ENCODE measurements at places on chromosomes 1 and 21.

DNA sequence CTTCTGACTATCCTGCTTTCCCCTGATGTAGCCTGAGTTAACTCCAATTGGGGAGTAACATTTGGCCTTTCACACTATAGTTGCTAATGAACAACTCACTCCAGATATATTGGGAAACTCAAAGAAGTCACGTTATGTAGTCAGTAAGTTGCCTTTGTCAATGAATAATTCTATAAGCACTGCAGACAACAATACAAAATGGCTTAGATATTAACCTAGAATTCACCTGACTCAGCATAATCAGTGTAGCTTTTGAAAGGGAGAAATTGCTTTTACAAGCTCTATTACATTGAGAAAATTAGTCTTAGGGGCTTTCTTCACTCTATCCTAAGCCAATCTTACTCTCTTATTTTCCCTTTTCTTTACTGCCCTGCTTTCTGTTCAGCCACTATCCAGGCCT is 303.5 kb upstream of the NR5A2 start:
- no peak for DNase-seq

- DNase-seq: no peak
Measured at GRCh38 chr1:96596226-96596922, 125.2 kb upstream of the PTBP2 start.

- DNase-seq: no peak
Measured at GRCh38 chr1:32946413-32946812, 18.2 kb downstream of the RNF19B start.

GRCh38 chr1:40911105-40911504 is 48.9 kb upstream of the CITED4 start:
- no peak for DNase-seq

GRCh38 chr1:25732821-25733220 is 67.2 kb upstream of the SELENON start:
- DNase-seq: no peak

- no peak for DNase-seq
Measured at GRCh38 chr1:100253552-100253951, 3.9 kb upstream of the DBT start.

GRCh38 chr1:35777109-35777508 is 7.3 kb upstream of the CLSPN start:
- DNase-seq: no peak

DNA sequence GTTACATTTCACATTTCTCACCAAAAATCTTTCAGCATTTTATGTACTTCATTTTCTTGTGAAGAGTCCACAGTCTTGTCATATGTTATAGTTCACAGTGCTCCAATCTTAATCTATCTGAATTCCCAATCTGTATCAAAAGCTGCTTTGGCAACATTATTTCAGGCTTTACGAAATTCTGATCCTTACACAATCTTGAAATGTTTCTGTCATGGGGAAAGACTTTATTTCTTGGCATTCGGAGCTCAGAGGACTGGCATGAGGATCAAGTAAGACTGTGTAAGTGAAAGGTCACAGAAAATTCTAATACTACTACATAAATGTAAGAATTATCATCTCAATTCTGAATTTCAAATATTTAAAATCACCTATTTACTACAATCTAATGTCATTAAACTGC is 2.0 kb downstream of the USP33 start:
- DNase-seq: no peak

DNA sequence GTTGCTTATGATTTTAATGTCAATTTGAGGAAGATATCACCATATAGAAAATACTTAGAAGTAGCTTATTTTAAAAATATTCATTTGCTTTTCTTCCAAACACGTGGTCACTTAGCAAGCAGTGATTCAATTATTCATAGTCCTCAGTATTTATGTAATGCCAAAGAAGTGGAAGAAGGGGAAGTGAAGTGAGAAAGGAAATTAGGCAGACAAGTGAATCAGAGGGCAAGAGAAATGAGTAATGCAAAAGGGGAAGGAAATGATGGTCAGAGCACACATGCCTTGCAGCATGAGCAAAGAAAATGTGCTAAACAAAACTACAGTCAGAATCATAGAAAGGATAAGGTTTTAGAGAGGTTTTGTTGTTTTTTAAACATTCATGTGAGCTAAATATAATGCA is 31.8 kb downstream of the SDCCAG8 start:
- peak; percentile 98 for DNase-seq

GRCh38 chr21:35026153-35026500 is 23.0 kb downstream of the RUNX1 start:
- no peak for DNase-seq

DNA sequence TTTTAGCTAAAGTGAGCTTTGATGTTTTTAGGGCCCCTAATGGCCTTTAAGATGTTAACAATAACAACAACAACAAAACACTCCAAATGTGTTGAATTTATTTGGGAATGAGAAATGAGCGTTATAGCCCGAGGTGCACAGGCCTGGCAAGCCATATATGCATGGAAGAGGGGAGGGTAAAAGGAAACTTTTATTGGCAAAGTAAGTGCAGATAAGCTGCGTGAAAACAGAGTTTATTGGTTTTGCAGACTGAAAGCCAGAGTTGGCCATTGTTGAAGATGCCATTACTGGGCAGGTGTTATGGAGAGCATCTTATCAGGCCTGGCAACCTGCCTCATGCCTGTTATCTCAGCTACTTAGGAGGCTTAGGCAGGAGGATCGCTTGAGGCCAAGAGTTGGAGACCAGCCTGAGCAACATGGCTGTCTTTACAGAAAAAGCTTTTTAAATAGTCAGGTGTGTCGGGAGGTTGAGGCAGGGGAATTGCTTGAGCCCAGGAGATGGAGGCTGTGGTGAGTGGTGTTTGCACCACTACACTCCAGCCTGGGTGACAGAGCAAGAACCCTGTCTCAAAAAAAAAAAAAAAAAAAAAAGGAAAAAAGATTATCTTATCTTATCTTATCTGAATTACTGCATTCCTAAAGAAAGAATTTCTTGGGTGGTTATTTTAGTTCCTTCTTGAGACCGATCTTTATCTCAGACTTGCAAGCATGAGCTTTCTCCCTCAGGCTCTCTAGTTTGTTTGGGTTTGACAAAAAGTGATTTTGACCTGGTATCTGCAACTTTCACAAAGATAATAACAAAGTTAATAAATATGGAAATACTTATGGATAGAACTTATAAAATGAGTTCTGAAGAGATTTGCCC is 1.7 kb downstream of the PATJ start:
- DNase-seq: no peak

GRCh38 chr1:3249231-3249630 is 180.2 kb downstream of the PRDM16 start:
- no peak for DNase-seq

DNA sequence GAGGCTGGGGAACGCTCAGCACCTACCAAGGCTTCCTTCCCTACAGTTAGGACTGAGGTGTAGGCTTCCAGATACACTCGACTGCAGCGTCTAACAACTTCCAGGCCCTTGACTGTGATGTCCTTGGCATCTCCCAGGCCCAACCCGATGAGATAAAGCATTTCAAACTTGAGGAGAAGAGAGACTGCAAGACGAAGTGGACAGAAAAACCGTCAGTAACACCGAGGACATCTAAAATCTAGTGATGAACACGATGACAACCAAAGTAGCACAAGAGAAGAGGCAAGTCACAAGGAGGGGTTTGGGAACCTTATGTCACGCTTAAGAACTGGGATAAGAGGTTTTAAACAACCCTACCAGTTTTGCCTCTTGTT is 314 bp downstream of the DPH5 start:
- DNase-seq: no peak

DNA sequence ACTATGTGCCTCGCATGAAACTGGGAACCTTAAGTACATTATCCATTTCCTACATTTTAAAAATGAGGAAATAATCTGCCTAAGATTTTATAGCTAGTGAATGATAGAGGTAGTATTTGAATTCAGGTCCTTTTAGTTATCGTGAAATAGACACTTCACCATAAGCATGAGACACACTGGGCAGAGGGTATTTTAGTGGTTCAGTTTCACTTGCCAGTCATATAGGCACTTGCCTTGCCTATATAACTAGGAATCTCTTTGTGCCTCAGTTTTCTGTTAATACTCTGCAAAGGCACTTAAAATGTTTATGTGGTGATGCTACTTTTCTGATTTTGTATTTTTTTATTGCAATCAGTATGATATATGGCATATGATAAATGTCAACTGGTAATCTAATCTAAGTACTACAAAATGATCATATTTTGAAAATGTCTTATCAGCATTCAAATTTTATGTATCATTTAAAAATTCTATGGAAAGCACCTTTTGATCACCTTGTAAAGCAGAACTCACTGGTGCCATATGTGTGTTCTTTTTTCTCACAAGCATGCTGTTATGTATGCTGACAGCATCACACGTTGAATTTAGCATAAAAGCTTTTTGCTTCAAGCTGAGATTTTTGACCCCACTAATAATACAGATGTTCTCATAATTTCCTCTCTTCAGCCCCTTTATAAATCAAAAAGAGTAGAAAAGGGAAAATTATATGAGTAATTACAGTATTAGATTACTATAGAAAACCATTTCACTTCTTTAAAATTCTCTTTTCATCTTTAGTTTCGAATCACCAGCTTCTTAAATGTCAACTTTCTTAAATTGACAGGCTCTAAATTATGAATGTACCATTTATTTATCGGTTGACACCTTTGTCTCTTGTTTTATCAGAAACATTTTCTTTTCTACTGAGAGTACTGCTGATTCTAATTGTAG is 52.6 kb downstream of the RPS6KC1 start:
- no peak for DNase-seq

GRCh38 chr1:207024202-207025145 is 8.1 kb downstream of the C1orf116 start:
- peak; percentile 77 for DNase-seq

DNA sequence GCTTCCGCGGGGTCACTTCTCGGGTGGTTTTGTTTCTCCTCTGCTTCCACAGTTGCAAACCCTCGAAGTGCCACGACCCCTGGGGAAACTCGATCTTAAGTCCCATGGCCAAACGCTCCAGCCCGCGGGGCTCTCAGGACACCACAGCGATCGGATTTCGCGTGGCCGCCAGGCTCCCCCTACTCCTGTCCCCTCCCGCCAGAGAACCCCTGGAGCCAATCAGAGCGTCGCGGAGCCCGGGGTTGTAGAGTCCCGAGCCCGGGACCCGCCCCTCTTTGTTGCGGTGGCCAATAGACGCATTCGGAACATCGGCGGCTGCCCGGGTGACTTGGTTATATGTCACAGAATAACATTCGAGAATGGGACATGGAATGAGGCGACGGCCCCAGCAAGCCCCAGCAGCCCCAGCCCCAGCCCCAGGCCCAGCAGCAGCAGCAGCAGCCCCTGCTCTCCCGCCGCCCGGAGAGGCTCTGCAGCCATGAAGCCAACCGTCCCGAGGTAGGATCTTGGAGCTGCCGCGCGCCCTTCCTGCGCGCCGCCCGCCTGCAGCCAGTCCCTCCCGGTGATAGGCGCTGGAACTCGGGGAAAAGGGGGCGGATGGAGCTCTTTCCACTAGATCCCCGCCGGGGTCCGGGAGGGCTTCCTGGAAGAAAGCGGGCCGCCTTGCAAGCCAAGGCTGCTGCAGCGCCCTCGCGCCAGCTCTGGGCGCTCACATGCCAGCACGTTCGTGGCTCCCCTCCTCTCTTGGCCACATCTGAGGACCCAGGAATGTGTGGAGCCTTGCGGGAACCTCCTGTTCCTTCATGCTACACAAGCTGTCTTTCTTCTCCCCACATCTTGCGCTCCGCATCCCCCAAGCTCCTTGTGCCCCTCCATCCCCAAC is at the start of gene VASH2:
TSS of gene VASH2 (plus strand) at position 299 of the 883 bp plus-strand sequence. CDS start 1,002 bp downstream, outside the sequence.
- peak; percentile 31 for DNase-seq

- DNase-seq: no peak
Measured at GRCh38 chr1:52182874-52183400, 41.0 kb downstream of the ZFYVE9 start.

- no peak for DNase-seq
Measured at GRCh38 chr1:58999676-59000075, 215.8 kb upstream of the JUN start.

- no peak for DNase-seq
Measured at GRCh38 chr1:115641762-115642167, at the start of gene VANGL1. TSS of gene VANGL1 (plus strand) at chr1:115641970. CDS start at chr1:115651414, 9,444 bp downstream.

GRCh38 chr1:164728719-164729118 is 169.7 kb downstream of the PBX1 start:
- no peak for DNase-seq

GRCh38 chr1:179883745-179884138 is 1.7 kb downstream of the TOR1AIP1 start:
- DNase-seq: no peak

GRCh38 chr1:31798433-31799195 is 17.2 kb downstream of the SPOCD1 start:
- DNase-seq: no peak

- DNase-seq: no peak
Measured at GRCh38 chr1:48616710-48617109, 144.7 kb upstream of the SPATA6 start.

DNA sequence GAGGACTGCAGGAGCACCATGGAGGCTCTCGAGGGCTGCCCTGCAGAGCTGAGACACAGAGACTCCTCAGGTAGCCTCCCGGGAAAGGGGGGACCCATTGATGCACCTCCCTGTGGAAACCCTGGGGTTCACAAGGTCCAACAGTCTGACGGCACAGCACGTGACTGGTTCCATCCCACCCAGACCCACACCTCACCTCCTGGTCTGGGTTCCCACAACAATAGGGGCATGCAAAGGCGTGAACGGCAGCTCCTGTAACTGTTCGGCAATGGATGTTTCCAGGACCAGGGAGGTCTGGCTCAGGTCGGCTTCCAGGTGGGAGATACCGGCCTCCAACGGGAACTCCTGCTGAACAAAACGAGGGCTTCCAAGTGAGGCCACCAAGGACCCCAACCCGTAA is 86.8 kb downstream of the NPHP4 start:
- DNase-seq: no peak

GRCh38 chr1:116433275-116434257 is 60.5 kb downstream of the ATP1A1 start:
- no peak for DNase-seq

DNA sequence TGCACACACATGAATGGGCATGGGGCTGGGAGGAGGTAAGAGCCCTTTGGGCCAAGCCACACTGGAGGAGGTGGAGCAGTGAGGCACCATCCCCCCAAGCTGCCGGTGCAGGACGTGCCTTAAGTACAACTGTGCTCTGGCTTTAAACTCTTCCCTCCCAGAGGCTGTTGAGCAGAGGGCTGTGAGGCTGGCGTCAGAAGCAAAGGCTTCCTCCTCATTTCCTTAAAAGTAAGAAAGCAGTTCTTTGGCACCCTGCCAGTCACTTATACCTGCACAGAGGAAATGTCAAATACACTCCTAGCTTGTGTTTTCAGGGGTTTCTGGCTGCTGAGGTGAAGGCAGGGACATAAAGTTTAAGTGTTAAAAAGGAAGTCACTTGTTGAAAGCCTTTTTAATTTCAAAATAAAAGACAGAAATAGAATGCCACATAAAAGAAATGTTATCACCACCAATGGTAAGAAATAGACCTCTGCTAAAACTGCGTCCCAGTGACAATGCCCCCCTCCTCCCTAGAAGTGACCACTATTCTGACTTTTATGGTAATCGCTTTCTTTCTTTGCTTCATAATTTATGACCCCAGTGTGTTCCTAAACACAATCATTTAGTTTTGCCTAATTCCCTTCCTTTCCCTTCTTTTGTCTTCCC is 33.0 kb downstream of the LAMC2 start:
- no peak for DNase-seq

- no peak for DNase-seq
Measured at GRCh38 chr1:68188060-68188538, 44.2 kb downstream of the WLS start.

- no peak for DNase-seq
Measured at GRCh38 chr1:102726417-102726816, 381.9 kb downstream of the COL11A1 start.

- DNase-seq: peak; percentile 88
Measured at GRCh38 chr1:30779294-30780071, 21.9 kb upstream of the LAPTM5 start.
